H1 (cell line): ENCODE measurements at places on chromosomes 11 and 22. TPM values are rescaled to one million over a fixed set of nuclear protein-coding genes. Genes with fewer than 3 reads are reported as not detected.

- no peak overlapping the region for H3K27ac ChIP-seq
- H3K4me1 ChIP-seq = no peaks in the 10 kb centered on the region; the same call in 1 of the 2 replicates
- H3K4me3 ChIP-seq = no peak overlapping the region
- no peaks in the 10 kb centered on the region for H3K36me3 ChIP-seq
- no peaks in the 10 kb centered on the region for H3K27me3 ChIP-seq
These were observed 32.7 kb downstream of the PRDM10 start for GRCh38 chr11:129969920-129970319.

GRCh38 chr11:34523053-34523452, 9.5 kb upstream of the ELF5 start:
- no peak overlapping the region for H3K27ac ChIP-seq
- H3K36me3 ChIP-seq = no peaks in the 10 kb centered on the region
- no peaks in the 10 kb centered on the region for H3K4me1 ChIP-seq
- no peaks in the 10 kb centered on the region for H3K27me3 ChIP-seq

GRCh38 chr11:105719073-105719822, 109.4 kb downstream of the GRIA4 start:
- no peak overlapping the region for H3K4me3 ChIP-seq
- no peak overlapping the region for H3K27ac ChIP-seq
- no peaks in the 10 kb centered on the region for H3K27me3 ChIP-seq
- no peak for DNase-seq

DNA sequence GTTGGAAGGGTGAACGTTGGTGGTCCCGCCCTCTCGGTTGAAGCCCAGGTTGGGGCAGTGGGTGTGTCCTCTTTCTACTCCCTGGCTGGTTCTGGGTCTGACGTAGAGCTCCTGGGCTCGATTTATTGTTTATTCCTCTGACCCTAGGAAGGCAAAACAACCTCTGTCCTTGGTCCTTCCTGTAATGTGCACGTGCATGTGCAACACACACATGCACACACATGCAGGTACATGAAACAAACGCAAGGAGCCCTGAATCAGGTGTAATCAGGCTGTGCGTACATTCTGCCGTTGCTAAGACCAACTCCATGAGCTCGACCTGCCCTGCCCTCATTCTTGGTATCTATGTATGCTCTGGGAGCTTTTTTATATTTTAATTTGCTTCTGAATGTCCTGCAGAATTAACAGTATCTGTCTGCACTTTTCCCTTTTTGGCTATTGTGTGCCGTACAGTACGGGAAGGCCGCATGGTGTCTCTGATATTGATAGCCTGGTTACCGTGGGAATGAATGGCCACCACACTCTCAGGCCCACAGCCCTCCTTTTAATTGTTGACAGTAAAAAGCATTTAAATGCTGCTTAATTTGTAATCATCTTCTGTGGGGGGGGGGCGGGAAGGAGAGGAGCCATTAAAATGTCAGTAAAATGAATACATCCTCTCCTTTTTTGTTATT, 66.0 kb upstream of the NNMT start:
- H3K36me3 ChIP-seq = no peaks in the 10 kb centered on the region
- H3K27ac ChIP-seq = no peak overlapping the region

GRCh38 chr11:25214535-25215176, 717.8 kb downstream of the LUZP2 start:
- H3K36me3 ChIP-seq = no peaks in the 10 kb centered on the region
- no peaks in the 10 kb centered on the region for H3K4me1 ChIP-seq
- H3K27me3 ChIP-seq = no peaks in the 10 kb centered on the region

DNA sequence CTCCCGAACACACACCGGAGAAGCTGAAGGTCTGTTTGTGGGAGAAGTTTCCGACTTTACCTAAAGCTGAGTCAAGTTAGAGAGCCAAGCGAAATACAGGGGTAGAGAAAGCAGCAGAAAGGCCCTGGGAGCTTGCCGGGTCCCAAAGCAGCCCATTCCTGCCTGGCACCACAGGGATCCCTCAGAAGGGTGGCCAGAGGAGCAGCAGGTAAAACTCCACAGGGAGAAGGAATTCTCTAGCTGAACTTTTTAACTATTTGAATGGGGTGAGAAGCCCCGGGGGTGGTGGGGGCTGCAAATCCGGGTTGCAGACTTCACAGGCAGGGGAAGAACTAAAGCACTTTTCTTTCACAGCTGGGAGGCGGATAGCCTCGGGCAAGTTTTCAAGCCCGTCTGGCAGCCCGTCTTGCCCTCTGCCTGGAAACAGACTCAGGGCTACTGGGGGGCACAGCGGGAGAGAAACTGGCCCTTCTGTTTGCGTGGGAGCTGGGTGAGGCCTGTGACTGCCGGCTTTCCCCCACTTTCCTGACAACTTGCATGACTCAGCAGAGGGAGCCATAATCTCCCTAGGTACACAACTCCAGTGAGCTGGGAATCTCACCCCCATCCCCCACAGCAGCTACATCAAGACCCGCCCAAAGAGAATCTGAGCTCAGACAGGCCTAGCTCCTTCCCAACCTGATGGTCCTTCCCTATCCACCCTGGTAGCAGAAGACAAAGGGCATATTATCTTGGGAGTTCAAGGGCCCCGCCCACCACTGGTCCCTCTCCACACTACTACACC, 311.0 kb downstream of the SBF2 start:
- DNase-seq = no peak
- H3K4me1 ChIP-seq = peaks cover 6% of the 10 kb centered on the region; the same call in 1 of the 2 replicates
- no peaks in the 10 kb centered on the region for H3K27me3 ChIP-seq

Gene C11orf65
- 0.22 and 0.52 TPM in 2 replicates for total RNA-seq

Gene VSIG10L2
- not detected in 2 replicates for total RNA-seq

DNA sequence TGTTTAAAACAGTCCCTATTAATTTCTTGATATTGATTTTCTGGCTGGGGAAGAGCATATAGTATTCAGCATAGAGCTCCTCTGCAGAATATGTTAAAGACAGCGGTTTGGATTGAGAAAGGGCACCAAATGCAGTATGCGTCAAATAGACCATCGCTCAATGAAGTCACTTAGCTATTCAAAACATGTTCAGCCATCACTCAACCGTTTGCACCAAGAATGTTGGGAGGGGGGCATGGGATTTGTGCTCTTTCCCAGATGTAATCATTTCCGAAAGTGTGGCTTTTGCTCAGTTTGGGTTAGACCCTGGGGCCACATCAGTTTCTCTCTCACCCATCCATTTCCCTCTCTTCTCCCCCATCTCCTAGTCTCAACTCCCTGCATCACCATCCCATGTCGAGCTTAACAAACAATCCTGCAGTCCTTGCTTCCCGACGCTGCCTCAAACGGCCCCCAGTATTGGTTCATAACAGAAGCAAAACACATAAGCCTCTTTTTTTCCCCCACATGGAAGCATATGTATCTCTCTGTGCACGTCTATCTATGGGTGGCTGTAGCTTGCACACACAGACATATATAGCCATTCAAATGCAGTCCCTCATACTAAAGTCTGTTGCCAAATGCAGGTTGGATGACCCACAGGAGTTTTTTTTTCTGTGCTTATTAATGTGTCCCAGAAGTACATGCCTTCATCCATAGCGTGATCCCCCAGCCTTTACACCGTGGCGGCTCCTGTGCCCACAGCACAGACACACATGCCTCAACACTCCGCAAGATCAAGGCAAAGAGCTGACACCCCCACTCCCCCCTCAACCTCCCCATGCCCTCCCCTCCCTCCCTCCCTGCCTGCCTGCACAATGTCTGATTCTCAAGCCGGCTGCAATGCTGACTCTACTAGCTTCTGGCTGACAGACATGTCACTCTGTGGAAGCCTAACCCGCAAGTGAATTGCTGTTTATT, 2.6 kb downstream of the CACNG2 start:
- no peaks in the 10 kb centered on the region for H3K4me1 ChIP-seq
- no peak overlapping the region for H3K4me3 ChIP-seq
- DNase-seq = no peak

DNA sequence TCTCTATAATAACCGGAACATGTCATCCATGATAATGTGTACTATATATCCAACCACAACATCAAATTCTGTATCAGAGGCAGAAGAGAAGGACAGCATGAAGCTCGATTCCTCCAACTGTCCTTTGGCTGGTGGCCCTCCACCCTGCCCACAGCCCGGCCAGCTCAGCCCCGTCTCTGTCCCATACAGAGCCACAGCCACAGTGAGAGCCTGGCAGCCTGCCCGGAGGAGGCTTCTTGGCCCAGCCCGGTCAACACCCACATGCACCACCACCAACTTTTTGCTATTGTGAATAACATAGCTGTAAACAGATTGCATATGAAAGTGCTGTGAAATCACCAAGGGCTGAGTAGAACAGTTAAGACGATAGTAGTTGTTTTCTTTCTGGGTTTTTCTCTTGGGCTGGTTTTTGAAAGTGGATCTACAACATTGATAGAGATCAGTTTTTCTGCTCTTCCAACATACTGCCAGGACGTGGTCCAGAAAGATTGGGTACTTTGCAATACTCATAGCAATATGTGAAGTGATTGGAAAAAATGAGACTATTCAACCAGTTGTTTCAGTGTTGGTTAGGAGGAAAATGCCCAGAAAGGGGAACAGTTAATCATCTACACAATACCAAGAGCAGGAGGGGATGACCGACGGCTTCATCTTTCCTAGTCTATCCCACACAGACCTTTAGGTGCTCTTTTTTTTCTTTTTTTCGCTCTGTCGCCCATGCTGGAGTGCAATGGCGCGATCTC, 6.9 kb upstream of the TUBA8 start:
- no peaks in the 10 kb centered on the region for H3K27me3 ChIP-seq
- H3K27ac ChIP-seq = no peak overlapping the region
- H3K4me3 ChIP-seq = no peak overlapping the region
- no peaks in the 10 kb centered on the region for H3K36me3 ChIP-seq
